Diencephalon (tissue), 1 donor: ENCODE measurements at places on chromosomes 6 and 20. TPM values are rescaled to one million over a fixed set of nuclear protein-coding genes. Genes with fewer than 3 reads are reported as not detected.

The FRK gene
- total RNA-seq: 0.92 TPM

The OR2B6 gene
- not detected for total RNA-seq

The RIPOR3 gene
- 2.3 TPM for total RNA-seq

The SIRPD gene
- total RNA-seq: not detected

The CGAS gene
- 1.6 TPM for total RNA-seq

The TUBB2B gene
- total RNA-seq: 2,535 TPM

The CDH4 gene
- total RNA-seq: 21.9 TPM

The IL17F gene
- total RNA-seq: not detected

The CALHM5 gene
- total RNA-seq: 1.2 TPM

The APOM gene
- 0.69 TPM for total RNA-seq

The PACRG gene
- total RNA-seq: 24.0 TPM

The TMEM244 gene
- total RNA-seq: not detected

The VSX1 gene
- total RNA-seq: 0.46 TPM

The TGM3 gene
- 0.46 TPM for total RNA-seq

The SLC17A2 gene
- not detected for total RNA-seq

The HEY2 gene
- 2.8 TPM for total RNA-seq

The HMGCLL1 gene
- total RNA-seq: 62.5 TPM

The BTN1A1 gene
- total RNA-seq: not detected

The PI16 gene
- total RNA-seq: 1.2 TPM

The MYBL2 gene
- 1.6 TPM for total RNA-seq

The C6orf141 gene
- total RNA-seq: 1.6 TPM

The VWA7 gene
- 0.69 TPM for total RNA-seq

The PPIL6 gene
- total RNA-seq: 32.5 TPM

The NPEPL1 gene
- 11.3 TPM for total RNA-seq

The OR2B2 gene
- not detected for total RNA-seq

The RSPO3 gene
- 3.7 TPM for total RNA-seq

The PACSIN1 gene
- total RNA-seq: 13.6 TPM

The LHFPL5 gene
- total RNA-seq: 2.1 TPM

The PRIM2 gene
- 18.0 TPM for total RNA-seq

The GNRH2 gene
- not detected for total RNA-seq

The SLC26A8 gene
- total RNA-seq: 9.0 TPM

The TFAP2A gene
- total RNA-seq: 0.46 TPM

The ARFGEF3 gene
- 47.3 TPM for total RNA-seq

The BPIFB2 gene
- not detected for total RNA-seq
